ENCODE measurements at places on chromosomes 6 and 20.
A peak's percentile ranks its signal among the peaks of the same experiment; 100 is the strongest.

DNA sequence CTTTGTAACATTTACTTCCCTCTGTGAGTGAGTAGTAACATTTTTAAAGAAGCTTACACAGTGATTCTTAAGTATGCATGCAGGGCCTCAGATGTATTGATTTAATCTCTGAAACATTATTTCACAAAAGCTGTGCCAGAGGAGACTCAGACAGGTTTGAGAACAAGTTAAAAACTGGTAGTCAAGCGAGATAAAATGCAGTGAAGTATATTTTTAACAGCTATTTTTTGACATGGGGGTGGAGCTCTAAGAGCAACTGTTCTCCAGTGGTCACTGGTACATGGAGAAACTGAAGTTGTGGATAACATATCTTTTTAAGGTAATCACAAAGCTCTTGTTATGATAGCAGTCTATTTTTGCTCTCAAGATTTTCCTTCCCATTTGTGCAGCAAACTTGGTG lies 20.4 kb downstream of the DSTN start:
- DNase-seq: no peak

DNA sequence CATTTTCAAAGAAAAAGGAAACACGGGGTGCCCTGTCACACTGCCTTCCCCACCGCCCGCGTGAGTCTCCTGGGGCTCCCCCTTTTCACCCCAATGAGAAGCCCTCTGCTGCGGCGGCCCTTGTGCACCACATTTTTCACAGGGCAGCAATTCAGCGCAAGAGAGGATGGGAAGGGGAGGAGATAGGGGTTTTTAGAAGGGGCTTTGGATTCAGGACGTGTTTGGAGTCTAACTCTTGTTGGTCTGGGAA lies 726 bp upstream of the ARFGEF3 start:
- no peak for DNase-seq

DNA sequence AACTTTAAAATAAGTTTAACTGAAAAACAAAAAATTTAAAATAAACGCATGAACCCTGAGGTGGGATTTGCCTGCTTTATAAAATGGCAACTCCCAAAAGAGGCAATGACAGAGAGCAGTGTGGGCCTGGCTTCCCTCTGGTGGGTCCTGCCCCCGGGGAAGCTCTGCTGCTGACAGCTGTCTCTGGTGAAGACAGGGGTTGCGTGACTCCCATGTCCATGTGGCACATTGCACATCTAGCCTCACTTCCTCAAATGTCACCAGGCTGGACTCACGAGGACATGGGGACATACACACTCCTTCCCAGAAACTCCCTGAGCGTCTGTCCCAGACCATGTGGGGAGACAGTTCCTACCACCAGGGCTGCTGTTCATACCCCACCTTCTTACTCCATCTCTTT lies 66.2 kb downstream of the ABHD12 start:
- DNase-seq: no peak

DNA sequence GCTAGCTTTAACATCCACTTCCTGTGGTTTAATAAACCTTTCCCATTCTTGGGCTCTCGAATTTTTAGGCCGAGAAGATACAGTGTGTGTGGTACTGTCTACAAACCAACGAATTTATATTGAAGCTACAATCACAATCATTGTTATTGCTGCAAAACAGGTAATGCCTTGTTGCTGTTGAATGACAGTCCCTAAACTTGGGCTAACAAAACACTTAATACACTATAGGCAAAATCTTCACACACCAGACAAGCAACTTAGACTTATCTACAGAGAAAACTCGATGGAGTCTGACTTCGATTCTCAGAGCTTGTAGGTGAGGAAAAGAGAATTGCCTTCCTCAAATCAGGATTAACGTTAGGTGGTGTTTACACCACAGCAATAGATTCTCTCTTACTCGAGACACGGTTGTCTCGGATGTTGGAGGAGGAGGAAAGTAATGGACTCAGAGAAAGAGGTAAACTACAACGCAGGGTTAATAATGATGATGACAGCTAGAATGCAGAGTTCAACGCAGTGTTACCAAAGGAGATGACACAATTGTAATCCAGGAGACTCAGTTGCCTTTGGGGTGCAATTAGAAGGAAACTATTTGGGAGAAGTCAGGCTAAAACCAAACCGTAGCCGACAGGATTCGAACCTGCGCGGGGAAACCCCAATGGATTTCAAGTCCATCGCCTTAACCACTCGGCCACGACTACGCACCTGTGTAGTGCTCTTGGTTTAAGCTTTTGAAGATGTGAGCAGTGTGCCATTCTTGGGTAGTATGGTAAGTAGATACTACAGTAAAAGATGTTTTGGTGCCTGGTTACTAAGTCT lies 32.5 kb upstream of the ZNF184 start:
- peak; percentile 56 for DNase-seq

- DNase-seq: no peak
Observed at GRCh38 chr6:35729722-35730121, 7.1 kb upstream of the ARMC12 start.

GRCh38 chr20:50969435-50969834 lies 10.8 kb downstream of the MOCS3 start:
- DNase-seq: no peak

DNA sequence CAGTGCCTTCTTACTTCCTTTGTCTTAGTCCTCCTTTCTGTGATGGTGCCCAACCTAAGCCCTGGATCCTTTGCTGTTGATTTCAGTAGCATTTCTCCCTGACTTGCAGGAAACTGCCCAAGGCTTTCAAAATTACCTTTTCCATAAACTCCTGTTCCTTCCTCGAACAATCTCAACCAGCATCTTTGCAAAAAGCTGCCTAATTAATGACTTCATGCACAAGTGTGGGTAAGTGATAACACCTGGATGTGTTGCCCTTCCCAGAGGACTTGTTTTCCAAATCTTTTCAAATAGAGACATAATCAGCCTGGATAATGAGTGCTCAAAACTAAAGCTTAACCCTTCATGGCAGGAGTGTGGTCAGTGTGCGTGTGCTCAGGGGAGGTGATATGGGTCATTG lies 118.0 kb downstream of the PCSK2 start:
- no peak for DNase-seq

DNA sequence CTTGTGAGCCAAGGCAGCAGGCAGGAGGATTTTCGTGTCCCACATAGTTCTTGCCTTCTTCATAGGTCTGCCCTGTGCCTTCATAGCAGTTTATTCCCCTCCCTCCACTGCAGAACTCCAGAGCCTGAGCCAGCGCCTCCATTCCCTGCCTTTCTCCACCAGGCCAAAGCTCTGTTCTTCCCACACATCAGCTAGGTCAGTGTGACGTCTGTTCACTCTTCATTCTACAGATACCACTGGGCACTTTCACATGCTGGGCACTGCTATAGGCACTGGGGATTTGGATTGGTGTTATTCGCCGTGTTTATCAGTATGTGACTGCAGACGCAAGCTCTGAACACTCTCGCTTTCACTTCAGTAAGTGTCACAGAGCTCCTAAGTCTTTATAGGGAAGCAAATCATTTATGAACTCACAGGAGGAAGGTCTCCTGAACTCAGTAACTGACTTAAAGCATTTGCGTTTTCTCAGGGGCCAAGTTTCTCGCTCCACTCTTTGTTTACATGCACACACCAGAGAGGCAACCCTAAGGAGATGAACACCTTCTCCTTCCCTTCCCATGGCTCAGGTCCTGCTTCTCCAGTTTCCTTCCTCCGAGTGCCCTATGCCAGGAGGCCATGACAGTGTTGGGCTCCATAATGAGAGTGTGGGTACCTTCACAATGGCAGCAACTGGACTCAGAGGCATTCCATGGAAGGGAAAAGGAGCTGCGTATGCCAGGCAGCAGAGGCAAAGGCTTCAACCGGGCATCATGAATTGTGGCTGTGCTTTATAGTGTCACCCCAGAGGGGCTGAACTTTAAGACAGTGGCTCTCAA lies 6.3 kb upstream of the APMAP start:
- no peak for DNase-seq

GRCh38 chr20:17343656-17344452 lies 117.0 kb downstream of the PCSK2 start:
- no peak for DNase-seq

- no peak for DNase-seq
Observed at GRCh38 chr6:144443157-144443556, 158.0 kb downstream of the UTRN start.

DNA sequence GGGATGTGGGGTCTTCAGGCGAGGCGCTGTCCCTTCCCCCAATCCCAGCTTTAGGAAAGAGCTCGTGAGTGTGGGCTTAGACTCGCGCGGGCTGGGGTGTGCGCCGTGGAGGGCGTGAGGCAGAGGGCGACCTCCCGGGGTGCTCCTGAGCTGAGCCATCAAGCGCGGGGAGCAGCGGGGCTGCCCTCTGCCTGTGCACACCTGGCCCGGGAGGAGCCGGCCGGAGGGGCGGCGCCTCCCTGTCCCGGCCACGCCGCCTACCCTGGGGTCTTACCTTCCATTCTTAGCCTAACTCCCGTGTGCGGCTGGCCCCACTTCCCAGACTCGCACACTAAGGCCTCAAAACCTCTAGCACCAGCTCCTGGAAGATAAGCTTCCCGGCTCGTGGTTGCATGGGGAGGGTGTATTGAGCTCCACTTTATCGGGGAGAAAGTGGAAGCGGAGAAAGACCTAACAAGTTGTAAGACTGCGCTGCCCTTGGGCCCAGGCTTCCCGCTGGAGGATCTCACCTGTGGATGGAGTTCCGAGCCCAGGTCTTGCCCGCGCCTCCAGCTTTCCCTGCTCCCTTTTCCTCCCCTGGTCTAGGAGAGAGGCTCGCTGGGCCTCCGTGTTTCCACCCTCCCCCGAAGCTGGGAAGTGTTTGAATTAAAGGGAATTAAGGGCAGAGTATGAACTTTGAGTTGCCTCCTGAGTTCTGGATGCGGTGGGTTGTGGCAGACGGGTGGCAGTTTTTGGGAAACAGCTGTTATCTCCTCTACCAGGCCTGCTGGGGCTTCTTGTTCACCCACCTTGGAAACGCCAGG lies 1.2 kb downstream of the DNMT3B start:
- no peak for DNase-seq

DNA sequence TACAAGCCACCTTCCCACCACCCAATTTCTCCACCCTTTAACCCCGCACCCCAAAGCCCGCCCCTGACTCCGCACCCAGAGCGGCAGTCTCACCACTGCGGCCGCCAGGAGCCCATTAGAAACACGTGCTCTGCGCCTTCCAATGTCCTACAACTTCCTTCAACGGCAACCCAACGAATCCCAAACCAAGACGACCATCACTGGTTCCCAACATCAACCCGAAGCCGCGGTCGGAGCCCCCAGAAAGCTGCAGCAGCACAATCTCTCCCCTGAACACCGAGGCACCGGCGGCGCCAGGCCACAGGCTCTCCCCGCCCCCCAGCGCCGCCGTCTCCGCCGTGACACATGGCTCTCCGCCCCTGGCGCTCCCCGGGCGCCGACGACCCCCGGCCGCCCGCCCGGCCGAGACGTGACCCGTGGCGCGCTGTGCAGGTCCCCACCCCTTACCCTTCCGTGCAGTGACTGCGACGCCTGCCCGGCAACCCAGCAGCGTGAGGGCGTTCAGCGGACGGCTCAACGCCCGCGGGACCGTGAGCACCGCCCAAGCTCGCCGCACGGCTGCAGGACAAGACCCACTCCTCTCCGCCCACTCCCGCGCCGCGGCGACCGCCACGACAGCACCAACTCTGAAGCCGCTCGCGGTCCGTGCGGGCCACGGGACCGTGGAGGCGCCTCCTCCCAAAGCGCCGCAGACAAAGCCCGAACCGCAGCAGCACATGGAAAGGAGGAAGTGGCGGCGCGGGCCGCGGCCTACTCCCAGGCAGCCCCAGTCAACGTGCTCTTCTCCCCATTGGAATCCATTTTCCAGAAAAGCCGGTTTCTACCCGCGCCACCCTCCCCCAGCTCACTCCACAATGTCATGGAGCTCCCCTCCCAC lies 551 bp downstream of the SYNCRIP start:
- no peak for DNase-seq

DNA sequence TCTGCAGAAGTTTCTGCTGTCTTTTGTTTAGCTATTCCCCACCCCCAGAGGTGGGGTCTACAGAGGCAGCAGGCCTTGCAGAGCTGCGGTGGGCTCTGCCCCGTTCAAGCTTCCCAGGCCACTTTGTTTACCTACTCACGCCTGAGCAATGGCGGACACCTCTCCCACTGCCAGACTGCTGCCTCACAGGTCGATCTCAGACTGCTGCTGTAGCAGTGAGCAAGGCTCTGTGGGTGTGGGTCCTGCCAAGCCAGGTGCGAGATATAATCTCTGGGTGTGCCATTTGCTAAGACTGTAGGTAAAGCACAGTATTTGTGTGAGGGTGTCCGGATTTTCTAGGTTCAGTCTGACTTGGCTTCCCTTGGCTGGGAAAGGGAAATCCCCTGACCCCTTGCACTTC lies 23.6 kb upstream of the ZNF337 start:
- DNase-seq: no peak

DNA sequence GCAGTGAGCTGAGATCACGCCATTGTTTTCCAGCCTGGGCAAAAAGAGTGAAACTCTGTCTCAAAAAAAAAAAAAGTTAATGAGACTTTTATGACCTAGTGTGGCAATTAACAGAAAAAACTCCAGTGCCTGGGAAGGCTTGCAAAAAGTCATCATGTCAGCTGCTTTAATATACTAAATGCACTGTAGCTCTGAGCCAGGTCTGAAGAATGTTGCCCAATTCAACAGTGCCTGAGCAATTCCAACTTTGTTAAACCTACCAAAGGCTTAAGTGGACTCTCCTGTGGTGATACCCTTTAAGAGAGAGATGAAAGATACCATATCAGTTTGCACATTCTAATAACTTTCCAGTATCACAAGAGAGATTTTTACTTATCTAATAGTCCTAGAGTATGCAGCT lies 6.5 kb upstream of the ROS1 start:
- no peak for DNase-seq

GRCh38 chr20:57260934-57261333 lies 5.5 kb downstream of the BMP7 start:
- no peak for DNase-seq

DNA sequence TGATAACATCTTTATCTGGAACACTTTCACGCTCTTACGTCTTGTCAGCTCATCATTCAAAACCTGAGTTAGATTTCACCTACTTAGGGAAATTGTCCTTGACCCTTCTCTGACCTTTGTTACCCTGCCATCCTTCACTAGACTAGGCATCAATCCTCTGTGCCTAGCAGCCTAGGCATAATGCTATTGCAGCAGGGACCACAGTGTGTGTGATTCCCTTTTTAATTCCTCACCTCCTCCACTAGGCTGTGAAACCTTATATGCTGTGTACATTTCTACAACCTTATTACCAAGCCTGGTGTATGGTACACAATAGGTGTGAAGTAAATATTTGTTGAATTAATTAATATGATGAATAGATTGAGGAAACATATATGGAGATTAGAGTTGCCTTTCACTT lies 66.7 kb upstream of the DEFB112 start:
- DNase-seq: no peak
